Kasumi-1 (cell line): ENCODE measurements at places on chromosomes 11 and 22.
A peak's percentile ranks its signal among the peaks of the same experiment; 100 is the strongest.

- no peak for DNase-seq
Observed at GRCh38 chr11:27582621-27583020, 76.1 kb upstream of the LIN7C start.

DNA sequence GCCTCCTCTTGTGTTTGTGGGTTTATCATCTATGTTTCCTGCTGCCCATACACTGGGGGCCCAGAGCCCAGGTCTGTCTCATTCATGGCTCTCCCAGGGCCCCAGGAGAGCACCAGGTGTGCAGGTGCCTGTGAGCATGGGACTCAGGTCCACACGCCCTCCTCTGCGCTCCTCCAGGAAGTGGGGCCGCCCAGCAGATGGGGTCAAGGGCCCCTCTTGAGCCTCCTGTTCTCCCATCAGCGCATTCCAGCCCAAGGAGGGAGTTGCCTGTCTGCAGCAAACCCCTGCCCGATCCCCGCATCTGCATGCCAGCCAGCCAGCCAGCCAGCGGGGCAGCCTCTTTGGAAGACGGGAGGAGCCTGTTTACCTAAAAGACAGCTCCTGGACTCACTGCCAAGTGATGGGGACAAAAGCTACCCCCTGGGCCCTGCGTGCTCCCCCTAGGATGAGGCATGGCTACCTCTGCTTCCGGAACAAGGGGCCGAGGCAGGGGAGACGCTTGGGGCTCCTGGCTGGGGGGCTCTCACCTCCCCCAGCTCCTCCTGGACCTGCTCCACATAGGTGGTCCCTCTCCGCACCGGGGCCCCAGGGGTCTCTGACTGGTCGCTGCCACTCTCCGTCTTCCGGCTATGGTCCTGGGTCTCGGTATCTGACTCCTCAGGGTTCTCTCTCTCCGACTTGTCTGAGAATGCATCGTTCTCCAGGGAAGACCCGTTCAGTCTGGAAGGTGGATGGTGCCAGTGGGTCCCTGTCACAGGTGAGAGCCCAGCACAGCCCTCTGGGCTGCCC lies 49.7 kb upstream of the CARS1 start:
- DNase-seq, result no peak

- DNase-seq, result no peak
Observed at GRCh38 chr11:130774703-130775102, 141.6 kb downstream of the SNX19 start.

- no peak for DNase-seq
Observed at GRCh38 chr11:85705800-85706199, 19.8 kb upstream of the CCDC89 start.

DNA sequence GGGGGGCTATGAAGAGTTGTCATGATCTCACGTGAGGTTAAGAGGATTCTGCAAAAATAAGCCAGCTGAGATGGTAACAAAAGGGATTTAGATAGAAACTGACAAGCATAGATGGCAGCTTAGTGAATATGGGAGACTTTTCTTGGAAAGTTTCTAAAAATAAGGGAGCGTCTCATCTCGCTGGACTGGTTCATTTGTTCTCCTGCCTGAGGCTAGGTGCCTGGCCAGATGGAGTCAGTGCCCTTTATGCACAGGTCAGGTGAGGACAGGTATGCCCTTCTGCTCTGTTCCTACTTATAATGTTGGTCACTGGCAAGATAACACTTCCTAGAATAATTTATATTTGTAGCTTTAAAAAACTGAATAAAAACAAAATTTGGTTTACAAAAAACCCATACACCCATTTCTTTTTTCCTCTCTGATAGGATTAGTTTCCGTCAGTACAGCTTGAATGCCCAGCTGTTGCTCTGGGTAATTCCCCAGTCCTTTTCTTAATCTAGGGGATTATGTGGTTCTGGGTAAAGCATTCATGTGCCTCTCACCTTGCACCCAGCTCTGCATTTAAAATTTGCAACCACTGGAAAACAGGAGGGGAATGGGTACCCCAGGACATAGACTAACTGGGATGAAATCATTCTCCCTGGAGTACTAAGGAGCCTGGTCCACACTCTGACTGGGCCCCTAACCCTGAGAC lies 90.0 kb downstream of the AMOTL1 start:
- DNase-seq, result no peak

GRCh38 chr11:106281455-106282173 lies 204.2 kb downstream of the AASDHPPT start:
- DNase-seq, result no peak

DNA sequence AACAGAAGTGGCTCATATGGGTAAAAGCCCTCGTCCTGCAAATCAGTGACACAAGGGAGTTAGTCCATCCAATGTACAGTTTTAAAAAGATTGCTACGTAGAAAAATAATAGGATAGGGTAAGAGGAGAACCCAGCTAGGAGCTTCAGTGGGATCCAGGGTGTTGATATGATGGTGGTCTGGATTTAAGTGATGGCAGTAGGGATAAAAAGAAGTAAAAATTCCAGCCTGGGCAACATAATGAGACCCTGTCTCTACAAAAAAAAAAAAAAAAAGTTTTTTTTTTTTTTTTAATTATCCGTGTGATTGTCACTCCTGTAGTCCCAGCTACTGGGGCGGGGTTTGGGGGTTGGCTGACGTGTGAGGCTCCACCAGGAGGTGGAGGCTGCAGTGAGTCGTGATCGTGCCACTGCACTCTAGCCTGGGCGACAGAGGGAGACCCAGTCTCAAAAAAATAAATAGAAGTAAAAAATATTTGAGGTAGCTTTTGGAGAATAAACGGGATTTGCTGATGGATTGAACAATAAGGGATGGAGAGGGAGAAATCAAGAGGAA lies 7.0 kb upstream of the L3MBTL2 start:
- DNase-seq, result peak; percentile 24

GRCh38 chr11:58573451-58574104 lies 2.1 kb downstream of the LPXN start:
- peak; percentile 64 for DNase-seq

GRCh38 chr11:62548545-62549335 lies 2.1 kb upstream of the AHNAK start:
- DNase-seq, result no peak

GRCh38 chr22:23556026-23556620 lies 24.0 kb downstream of the IGLL1 start:
- no peak for DNase-seq

DNA sequence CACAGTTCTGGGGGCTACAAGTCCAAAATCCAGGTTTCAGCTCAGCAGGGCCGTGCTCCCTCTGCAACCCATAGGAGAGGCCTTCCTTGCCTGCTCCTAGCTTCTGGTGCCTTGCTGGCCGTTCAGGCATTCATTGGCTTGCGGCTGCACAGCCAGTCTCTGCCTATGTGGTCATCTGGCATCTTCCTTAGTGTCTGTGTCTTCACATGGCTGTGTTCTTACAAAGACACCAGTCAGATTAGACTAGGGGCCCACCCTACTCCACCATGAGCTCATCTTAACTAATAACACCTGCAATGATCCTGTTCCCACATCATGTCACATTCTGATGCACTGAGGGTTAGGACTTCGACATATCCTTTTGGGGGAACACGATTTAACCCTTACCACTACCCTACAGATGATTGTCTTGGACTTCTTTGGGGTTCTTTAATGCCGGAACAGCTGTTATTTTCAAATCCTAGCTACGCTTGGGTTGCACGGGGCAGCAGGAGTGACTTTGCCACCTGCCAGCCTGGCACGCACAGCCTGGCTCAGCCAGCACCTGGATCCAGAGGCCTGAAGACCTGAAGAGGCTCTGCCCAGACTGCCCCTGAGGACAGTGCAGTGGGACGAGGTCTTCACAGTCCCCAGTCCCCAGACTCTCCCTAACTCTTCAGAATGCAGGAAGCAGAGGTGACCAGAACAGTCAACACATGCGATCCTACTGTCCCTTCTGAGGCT lies 7.7 kb upstream of the NEAT1 start:
- no peak for DNase-seq

GRCh38 chr22:25057013-25057881 lies 104.7 kb downstream of the KIAA1671 start:
- peak; percentile 36 for DNase-seq

DNA sequence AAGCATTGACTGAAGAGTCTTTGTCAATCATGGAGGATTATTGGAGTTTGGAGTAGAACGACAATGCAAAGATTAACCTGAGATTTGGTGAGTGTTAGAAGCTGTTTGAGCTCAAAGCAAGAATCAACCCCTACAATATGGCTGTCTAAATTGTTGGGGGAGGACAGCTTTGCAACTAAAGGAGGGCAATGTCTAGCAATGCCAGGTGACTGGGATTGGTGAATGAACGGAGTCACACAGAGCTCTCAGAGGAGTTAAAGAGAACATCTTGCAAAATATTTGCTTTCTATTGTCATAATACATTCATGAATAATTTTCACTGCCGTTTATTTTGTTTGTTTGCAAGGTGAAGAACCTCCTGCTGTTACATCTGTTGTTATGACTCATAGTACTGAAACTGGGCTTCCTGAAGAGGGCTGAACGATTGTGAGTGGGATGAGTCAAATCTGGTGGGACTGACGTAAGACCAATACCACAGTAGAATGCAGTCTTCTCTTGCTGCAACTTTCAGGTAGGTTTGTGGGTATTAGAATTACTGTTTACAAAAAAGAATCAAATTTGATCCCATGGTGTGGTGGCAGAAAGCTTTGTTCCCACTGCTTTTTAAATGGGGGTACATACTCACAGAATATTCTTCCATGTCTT lies 281.9 kb downstream of the CADM1 start:
- no peak for DNase-seq

DNA sequence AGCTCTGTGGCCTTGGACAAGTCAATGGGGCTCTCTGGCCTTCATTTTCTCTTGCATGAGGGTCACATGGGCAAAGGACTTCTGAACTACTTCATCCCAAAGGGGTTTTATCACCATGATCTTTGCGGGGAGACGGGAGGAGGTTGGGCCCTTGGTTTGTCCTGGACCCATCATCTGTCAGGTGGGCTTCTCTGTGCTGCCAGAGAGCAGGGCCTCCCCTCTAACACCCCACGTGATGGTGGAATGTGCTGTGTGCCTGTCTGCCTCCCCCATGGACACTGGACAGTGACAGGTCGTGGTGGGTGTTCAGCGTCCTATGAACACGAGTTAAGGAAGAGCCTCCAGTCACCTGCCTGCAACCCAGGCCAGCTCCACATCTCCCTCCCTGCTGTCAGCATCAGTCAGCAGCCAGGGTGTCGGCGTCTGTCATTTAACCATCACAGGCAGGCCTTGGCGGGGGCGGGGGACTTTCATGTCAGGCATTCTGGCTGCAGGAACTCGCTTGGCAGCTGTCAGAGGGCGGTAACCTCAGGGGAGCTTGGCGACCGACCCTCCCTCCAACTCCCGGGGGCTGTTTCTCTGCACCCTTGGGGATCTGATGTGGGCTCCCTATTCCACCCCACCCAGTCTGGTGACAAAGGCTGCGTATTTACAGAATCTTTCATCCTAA lies 2.6 kb upstream of the SUN2 start:
- DNase-seq, result no peak

DNA sequence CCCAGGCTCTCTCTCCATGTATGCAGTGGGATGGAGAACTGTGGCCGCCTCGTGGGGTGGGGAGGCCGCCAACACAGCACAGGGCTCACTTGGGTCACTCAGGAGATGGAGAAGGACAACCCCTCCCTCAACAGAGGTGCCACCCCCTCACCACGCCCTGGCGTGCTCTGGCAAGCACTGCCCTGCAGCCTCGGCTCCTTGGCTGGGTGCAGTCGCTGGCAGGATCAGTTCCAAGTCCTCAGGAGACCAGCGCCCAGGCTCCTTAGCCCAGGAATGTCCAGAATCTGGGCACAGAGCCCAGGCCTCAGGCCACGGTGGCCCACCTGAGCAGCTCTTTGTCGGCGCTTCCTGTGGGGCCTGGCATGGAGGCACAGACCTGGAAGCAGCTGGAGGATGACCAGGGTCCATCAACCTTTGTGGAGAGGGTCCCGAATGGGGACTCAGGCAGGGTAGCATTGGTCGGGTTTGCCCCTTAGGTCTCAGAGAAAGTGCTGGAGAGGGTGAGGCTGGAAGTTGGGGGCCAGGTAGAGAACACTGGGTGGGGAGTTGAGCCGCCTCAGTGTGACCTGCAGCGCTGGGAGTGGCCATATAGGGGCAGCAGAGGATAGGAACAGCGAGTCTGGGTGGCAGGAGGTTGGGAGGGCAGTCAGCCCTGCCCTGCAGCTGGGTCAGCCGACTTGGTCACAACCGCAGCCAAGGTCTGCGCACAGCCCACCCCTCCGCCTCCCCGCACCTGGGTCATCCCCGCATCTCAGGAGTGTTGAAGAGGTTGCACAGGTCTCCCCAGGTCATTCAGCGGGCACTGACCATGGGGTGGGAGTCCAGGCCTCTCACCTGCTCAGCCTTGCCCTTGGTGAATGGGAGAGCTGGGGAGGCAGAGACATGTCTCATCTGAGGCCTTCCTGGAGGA lies 8.2 kb downstream of the SUSD2 start:
- DNase-seq, result peak; percentile 65

DNA sequence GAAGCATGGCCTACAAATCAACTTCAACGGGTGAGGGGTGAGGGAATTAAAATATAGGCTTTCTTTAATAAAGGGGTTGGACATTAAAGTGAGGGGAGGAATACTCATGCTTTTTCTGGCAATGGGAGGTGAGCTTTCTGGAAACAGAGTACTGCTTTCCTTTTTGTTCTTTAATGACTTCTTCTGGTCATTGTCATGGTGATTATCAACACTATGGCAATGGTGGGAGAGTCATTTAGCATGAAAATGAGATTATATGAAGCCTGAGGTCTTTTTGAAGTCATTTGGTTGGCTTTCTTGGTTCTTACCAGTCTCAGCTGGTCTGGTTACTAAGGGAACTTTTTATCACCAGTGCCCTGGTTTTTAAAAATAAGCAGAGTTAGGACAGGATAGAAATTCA lies 475.8 kb upstream of the LRRC4C start:
- no peak for DNase-seq

DNA sequence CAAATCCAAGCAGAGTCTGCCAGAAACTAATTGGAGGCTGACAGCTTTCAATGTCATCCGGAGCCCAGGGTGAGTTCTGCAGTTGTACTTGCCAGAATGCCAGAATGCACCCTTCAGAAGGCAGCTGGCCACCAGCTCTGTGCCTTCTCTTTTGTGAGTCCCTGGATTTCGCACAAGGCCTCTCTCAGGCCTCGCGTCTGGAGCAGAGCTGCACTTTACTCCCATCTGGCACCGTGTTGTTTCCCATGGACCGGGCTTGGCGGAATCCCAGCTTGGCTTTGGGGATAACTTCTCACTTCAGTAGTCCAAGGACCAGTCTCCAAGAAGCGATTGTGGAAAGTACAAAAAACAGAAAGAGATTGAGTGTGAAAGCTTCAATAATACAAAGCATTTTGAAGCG lies 451.3 kb upstream of the KIRREL3 start:
- no peak for DNase-seq

DNA sequence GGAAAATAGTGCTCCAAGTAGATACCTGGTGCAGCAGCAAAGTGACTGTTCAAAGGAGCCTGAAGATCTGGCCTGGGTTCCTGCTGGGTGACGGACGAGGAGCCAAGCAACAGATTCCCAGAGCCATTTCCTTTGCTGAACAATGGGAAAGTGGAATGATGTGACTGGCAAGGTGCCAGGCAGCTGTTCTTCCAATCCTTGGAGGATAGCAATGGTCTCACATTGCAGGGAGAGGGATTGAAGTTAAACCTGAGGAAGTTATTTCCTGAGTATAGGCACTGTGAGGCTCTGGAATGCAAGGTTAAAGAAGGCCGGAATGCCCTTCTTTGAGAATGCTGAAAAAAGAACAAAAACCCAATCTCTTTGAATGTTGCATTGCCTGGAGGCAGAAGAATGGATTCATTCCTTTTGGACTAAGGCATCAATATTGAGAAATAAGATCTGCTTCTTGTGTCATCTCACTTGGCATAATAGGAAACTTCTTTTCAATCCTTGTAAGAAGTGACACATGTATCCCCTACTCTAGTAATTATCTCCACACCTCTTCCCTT lies 223.8 kb downstream of the BLID start:
- no peak for DNase-seq

GRCh38 chr22:23516304-23516703 lies 63.8 kb downstream of the IGLL1 start:
- DNase-seq, result no peak
